ENCODE measurements at places on chromosomes 2 and 18. TPM values are rescaled to one million over a fixed set of nuclear protein-coding genes. Genes with fewer than 3 reads are reported as not detected.

GRCh38 chr18:32271672-32272208 is 81.9 kb downstream of the MEP1B start:
- peaks cover 20% of the 10 kb centered on the region for H3K36me3 ChIP-seq
- H3K4me3 ChIP-seq: no peak overlapping the region
- no peaks in the 10 kb centered on the region for H3K27me3 ChIP-seq
- H3K4me1 ChIP-seq: no peaks in the 10 kb centered on the region

DNA sequence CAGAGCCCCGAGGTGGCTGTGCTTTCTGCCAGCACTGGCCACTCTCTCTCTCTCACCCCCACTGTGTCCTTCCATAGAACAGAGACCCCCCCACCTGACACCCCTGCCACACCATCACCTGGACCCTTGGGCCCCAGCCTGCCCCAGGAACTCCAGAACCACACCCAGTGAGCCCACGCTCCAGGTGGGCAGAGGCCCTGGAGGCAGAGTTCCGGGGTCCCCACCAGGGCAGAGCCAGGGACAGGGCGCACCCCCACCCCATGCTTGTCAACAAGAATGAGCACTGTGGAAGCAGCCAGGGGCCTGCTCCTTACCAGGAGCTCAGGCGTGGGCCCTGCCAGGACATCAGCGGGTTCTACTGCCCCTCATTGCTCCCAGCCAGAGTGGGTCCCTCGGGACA is 14.6 kb downstream of the PASK start:
- no peaks in the 10 kb centered on the region for H3K27me3 ChIP-seq
- peaks cover 12% of the 10 kb centered on the region for H3K36me3 ChIP-seq
- DNase-seq: no peak
- no peaks in the 10 kb centered on the region for H3K4me1 ChIP-seq
- no peak overlapping the region for H3K4me3 ChIP-seq

Gene PKDCC
- total RNA-seq: 65.8 TPM

Gene KLHL41
- total RNA-seq: 0.68 TPM

GRCh38 chr18:62044490-62045000 is 142.3 kb downstream of the PIGN start:
- H3K27ac ChIP-seq: no peak overlapping the region
- no peak overlapping the region for H3K4me3 ChIP-seq
- H3K36me3 ChIP-seq: no peaks in the 10 kb centered on the region
- H3K27me3 ChIP-seq: no peaks in the 10 kb centered on the region

Gene MATN3
- 8.1 TPM for total RNA-seq

DNA sequence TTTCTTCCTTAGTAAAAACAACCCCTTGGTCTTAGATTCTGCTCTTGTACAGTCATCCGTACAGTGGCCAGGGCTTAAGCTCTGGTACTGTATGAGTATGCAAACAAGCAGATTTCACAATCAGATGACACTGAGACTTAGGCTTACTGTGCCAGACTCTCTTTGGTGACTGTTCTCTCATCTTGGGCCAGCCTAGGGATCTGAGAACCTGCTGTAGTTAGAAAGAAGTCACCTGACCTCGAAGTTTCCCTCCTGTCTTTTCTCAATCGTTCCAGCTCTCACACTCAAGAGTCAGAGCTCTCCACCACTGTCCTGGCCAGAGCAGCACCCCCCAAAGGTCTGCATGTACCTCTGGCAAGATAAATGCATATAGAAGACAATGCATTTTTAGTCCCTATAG is 63.2 kb downstream of the ZEB2 start:
- no peaks in the 10 kb centered on the region for H3K36me3 ChIP-seq
- no peak overlapping the region for H3K27ac ChIP-seq
- no peak overlapping the region for H3K4me3 ChIP-seq
- H3K4me1 ChIP-seq: peaks cover 94% of the 10 kb centered on the region
- no peak for DNase-seq

DNA sequence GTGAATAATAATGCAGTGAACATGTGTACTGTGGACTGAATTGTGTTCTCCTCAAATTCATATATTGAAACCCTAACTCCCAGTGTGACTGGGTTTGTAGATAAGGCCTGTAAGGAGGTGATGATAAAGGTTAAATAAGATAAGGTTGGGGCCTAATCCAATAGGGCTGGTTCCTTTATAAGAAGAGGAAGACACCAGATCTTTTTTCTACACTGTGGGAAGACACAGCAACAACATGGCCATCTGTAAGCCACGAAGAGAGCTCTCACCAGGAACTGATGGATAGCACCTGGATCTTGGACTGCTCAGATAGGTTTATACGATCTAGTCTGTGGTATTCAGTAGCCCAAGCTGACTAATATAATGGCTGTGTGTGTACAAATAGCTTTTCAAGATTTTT is 66.8 kb downstream of the BMPR2 start:
- H3K4me3 ChIP-seq: no peak overlapping the region
- no peaks in the 10 kb centered on the region for H3K36me3 ChIP-seq
- H3K27ac ChIP-seq: no peak overlapping the region
- no peaks in the 10 kb centered on the region for H3K27me3 ChIP-seq
- DNase-seq: no peak

DNA sequence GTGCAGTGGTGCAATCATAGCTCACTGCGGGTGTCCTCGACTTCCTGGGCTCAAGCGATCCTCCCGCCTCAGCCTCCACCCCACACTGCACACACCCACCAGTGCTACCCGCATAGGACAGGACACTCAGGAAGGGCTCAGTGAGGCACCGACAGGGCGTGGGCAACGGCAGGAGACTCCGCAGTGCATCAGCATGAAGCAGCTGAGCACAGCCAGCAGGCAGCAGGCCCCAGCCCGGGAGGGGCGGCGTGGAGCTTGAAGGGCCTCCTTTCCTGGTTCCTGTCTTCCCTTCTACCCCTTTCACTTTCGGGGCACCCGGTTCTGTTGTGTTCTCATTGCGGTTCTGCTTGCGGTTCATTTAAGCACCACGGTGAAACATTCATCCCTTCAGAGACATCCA is 89.8 kb downstream of the ZNF516 start:
- DNase-seq: no peak
- no peaks in the 10 kb centered on the region for H3K36me3 ChIP-seq
- no peak overlapping the region for H3K27ac ChIP-seq

Gene ECEL1
- 1.0 TPM for total RNA-seq

DNA sequence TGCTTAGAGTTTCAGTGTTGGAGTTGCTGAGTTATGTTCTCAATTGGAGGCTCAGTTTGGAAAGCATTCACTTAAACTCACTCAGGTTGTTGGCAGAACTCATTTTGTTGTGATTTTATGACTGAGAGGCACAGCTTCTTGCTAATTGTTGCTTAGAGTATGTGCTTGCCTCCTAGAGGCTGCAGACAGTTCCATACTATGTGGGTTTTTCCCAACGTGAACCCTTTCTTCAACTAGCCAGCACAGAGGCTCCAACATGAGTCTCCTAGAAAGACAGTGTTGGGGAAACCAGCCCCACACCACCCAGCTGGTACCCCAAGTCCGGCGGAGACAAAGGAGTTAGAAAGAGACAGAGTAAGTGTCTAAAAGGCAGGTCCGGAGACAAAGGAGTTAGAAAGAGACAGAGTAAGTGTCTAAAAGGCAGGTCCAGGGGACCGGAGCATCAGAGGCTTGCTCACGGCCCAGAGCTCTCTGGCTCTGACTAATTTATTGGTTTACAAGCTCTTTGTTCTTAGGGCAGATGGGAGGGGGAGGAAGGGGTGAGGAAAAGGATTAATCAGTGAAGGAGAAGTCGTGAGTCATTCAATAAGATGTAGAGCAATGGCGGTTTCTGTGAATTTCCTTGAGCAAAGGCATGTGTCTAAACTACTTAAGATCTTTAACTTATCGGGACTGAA is 999.7 kb upstream of the LRRTM1 start:
- DNase-seq: no peak
- H3K27ac ChIP-seq: no peak overlapping the region
- no peaks in the 10 kb centered on the region for H3K4me1 ChIP-seq
- H3K36me3 ChIP-seq: no peaks in the 10 kb centered on the region

Gene CCDC148
- 2.8 TPM for total RNA-seq

GRCh38 chr2:9333591-9334171 is 89.6 kb downstream of the ITGB1BP1 start:
- peaks cover 42% of the 10 kb centered on the region for H3K4me1 ChIP-seq
- H3K4me3 ChIP-seq: no peak overlapping the region
- H3K36me3 ChIP-seq: peaks cover 6% of the 10 kb centered on the region
- no peaks in the 10 kb centered on the region for H3K27me3 ChIP-seq

- H3K4me3 ChIP-seq: no peak overlapping the region
- DNase-seq: no peak
- H3K27ac ChIP-seq: no peak overlapping the region
- no peaks in the 10 kb centered on the region for H3K27me3 ChIP-seq
- H3K36me3 ChIP-seq: no peaks in the 10 kb centered on the region
Measured at GRCh38 chr2:200177971-200178911, 128.3 kb upstream of the SPATS2L start.

Gene PSMA8
- total RNA-seq: not detected

GRCh38 chr2:84234103-84234502 is 225.0 kb downstream of the SUCLG1 start:
- DNase-seq: no peak
- no peak overlapping the region for H3K27ac ChIP-seq
- H3K36me3 ChIP-seq: no peaks in the 10 kb centered on the region
- no peaks in the 10 kb centered on the region for H3K4me1 ChIP-seq
- H3K4me3 ChIP-seq: no peak overlapping the region

DNA sequence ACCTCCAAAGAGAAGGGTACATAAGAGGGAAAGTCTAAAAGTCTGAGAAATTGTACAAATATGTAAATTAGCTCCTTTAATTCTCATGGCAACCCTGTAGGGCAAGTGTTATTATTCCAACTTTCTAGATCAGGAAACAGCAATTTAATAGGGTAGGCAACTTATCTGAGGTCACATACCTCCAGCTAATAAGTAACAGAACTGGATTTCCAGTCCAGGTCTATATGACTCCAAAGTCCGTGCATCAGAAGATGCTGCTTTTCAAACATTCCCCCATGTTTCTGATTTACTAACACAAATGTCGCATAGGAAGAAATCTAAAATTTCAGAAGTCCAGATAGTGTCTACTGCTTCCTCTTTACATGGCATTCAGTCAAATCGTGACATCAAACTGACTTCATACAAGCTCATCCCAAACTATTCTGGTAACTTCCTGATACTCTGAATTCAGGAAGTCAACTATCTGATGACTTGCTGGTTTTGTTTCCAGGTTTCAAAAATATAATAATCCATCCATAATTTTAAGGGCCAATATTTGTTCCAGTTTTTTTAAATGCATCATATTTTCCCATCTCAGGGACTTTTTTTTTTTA is 419.3 kb upstream of the ACVR2A start:
- H3K27me3 ChIP-seq: no peaks in the 10 kb centered on the region
- no peaks in the 10 kb centered on the region for H3K4me1 ChIP-seq
- DNase-seq: no peak
- no peaks in the 10 kb centered on the region for H3K36me3 ChIP-seq
- no peak overlapping the region for H3K27ac ChIP-seq

GRCh38 chr2:479490-480176 is 191.7 kb upstream of the ALKAL2 start:
- no peak overlapping the region for H3K27ac ChIP-seq
- H3K36me3 ChIP-seq: no peaks in the 10 kb centered on the region
- H3K27me3 ChIP-seq: no peaks in the 10 kb centered on the region
- no peak overlapping the region for H3K4me3 ChIP-seq

DNA sequence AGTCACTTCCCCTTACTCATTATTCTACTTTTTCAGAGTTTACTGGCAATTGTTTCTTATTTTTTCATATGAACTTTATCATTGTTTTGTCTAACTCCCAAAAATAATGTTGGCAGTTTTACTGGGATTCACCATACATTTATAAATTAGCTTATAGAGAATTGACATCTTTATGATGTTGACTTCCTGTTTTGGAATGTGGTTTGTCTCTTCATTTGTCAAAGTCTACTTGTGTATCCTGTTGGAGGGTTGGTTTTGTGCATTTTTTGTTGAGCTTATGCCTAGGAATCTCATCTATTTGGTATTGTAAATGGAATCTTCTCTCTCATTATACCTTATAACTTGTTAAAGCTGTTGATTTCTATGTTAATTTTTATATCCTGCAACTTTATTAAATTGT is 16.4 kb downstream of the EPC2 start:
- H3K36me3 ChIP-seq: no peaks in the 10 kb centered on the region
- H3K4me3 ChIP-seq: no peak overlapping the region
- DNase-seq: no peak
- H3K27me3 ChIP-seq: no peaks in the 10 kb centered on the region

Gene FMNL2
- total RNA-seq: 77.9 TPM

- H3K36me3 ChIP-seq: no peaks in the 10 kb centered on the region
- H3K27ac ChIP-seq: no peak overlapping the region
- H3K27me3 ChIP-seq: no peaks in the 10 kb centered on the region
- DNase-seq: no peak
Measured at GRCh38 chr2:11416186-11416585, 49.8 kb downstream of the E2F6 start.

GRCh38 chr2:88865801-88866371 is 174.4 kb downstream of the RPIA start:
- no peak for DNase-seq
- no peaks in the 10 kb centered on the region for H3K36me3 ChIP-seq
- no peak overlapping the region for H3K4me3 ChIP-seq
- no peak overlapping the region for H3K27ac ChIP-seq
- peaks cover 5% of the 10 kb centered on the region for H3K27me3 ChIP-seq

Gene TLX2
- not detected for total RNA-seq

DNA sequence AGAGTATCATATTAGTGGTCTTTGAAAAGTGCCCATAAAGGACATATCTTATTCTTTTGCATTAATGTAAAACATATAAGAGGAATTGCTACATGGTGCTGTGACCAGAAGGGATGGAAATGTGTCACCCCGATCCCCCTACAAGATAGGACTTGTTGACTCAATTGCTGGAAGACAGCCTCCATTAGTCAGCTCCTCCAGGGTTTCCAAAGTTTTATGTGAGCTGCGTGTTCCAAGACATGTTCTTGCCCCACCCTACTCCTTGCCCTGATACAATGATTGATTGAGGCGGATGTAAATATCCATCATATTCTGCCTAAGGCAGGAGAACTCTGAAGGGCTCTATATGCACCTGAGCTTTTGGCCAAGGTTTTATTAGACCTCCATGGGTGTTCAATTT is 541.0 kb upstream of the ZEB2 start:
- no peaks in the 10 kb centered on the region for H3K4me1 ChIP-seq
- H3K27ac ChIP-seq: no peak overlapping the region
- no peak overlapping the region for H3K4me3 ChIP-seq
- no peaks in the 10 kb centered on the region for H3K27me3 ChIP-seq
- no peak for DNase-seq
- H3K36me3 ChIP-seq: no peaks in the 10 kb centered on the region

Gene SH3BP4
- 36.8 TPM for total RNA-seq

Gene RFX8
- not detected for total RNA-seq

- no peaks in the 10 kb centered on the region for H3K27me3 ChIP-seq
- no peak for DNase-seq
- no peak overlapping the region for H3K4me3 ChIP-seq
- no peak overlapping the region for H3K27ac ChIP-seq
- H3K36me3 ChIP-seq: no peaks in the 10 kb centered on the region
Measured at GRCh38 chr2:101361121-101361520, 26.2 kb downstream of the CREG2 start.

Gene RSAD2
- 21.9 TPM for total RNA-seq

- no peaks in the 10 kb centered on the region for H3K27me3 ChIP-seq
- DNase-seq: no peak
- no peak overlapping the region for H3K27ac ChIP-seq
Measured at GRCh38 chr18:48455555-48456478, 46.6 kb upstream of the ZBTB7C start.

GRCh38 chr2:150675807-150676206 is 188.3 kb upstream of the RND3 start:
- H3K4me3 ChIP-seq: no peak overlapping the region
- no peak for DNase-seq
- no peaks in the 10 kb centered on the region for H3K4me1 ChIP-seq
- no peaks in the 10 kb centered on the region for H3K27me3 ChIP-seq

Gene HPCAL1
- 132 TPM for total RNA-seq

Gene UGT1A10
- total RNA-seq: not detected

GRCh38 chr18:27447451-27447881 is 262.4 kb upstream of the CHST9 start:
- no peak overlapping the region for H3K4me3 ChIP-seq
- no peaks in the 10 kb centered on the region for H3K27me3 ChIP-seq

Gene ABCG8
- not detected for total RNA-seq
